ENCODE measurements at places on chromosomes 7 and 10.

GRCh38 chr10:60466267-60467201 lies 76.9 kb upstream of the ANK3 start:
- no peak for DNase-seq

DNA sequence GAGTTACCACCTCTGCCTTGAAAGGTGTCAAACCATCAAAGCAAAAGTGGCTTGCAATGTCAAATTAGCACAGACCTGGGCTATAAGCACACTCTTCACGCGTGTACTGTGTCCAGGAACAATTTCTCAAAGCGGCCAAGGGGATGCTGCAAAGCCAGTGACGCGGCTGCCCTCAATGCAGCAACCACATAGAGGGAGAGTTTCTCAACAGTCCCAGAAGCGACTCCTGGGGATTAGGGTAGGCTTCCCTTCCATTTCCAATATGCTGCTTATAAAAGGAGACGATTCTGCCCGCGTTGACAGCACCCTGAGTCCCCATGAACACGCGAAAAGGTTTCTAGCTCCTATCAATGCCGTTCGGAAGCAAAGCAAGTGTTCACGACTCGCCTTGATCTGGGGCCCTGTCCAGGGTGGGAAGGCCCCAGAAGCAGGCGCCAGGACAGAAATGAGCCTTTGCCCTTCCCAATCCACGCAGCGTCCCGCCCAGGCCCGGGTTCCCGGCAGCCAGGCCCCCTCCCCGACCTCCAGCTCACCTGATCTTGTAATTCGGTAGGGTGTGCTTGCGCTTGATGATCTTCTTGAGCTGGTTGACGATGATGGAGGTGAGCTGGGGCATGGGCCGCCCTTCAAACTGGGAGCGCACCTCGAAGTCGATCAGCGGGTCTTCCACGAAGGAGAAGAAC lies 1.3 kb downstream of the PDZD8 start:
- DNase-seq, result peak; percentile 9

- no peak for DNase-seq
These were observed 89.3 kb upstream of the ARID5B start for GRCh38 chr10:61812052-61812721.

- DNase-seq, result no peak
These were observed 106.6 kb upstream of the CELF2 start for GRCh38 chr10:10911035-10911434.

- DNase-seq, result no peak
These were observed 38.4 kb upstream of the AQP1 start for GRCh38 chr7:30873207-30873606.

- DNase-seq, result no peak
These were observed 43.0 kb downstream of the LHFPL3 start for GRCh38 chr7:104371216-104371979.

- no peak for DNase-seq
These were observed 99.8 kb downstream of the WDR37 start for GRCh38 chr10:1155791-1156615.

DNA sequence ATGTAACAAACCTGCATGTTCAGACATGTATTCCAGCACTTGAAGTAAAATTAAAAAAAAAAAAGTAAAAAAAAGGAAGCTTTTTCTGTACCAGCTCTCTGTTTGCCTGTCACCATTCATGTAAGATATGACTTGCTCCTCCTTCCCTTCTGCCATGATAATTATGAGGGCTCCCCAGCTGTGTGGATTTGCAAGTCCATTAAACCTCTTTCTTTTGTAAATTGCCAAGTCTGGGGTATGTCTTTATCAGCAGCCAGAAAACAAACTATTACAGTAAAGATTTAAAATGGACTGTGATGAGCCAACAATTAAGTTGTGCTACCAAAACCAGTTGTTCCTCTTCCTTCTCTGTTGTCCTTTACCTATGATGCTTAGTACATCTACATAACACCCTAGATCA lies 619.6 kb downstream of the ARL4A start:
- DNase-seq, result no peak

- no peak for DNase-seq
These were observed 38.1 kb upstream of the PIK3AP1 start for GRCh38 chr10:96758423-96758822.

GRCh38 chr10:83603708-83604107 lies 535.6 kb upstream of the GHITM start:
- peak; percentile 1 for DNase-seq

- no peak for DNase-seq
These were observed 71.3 kb downstream of the NRCAM start for GRCh38 chr7:108384716-108385483.

DNA sequence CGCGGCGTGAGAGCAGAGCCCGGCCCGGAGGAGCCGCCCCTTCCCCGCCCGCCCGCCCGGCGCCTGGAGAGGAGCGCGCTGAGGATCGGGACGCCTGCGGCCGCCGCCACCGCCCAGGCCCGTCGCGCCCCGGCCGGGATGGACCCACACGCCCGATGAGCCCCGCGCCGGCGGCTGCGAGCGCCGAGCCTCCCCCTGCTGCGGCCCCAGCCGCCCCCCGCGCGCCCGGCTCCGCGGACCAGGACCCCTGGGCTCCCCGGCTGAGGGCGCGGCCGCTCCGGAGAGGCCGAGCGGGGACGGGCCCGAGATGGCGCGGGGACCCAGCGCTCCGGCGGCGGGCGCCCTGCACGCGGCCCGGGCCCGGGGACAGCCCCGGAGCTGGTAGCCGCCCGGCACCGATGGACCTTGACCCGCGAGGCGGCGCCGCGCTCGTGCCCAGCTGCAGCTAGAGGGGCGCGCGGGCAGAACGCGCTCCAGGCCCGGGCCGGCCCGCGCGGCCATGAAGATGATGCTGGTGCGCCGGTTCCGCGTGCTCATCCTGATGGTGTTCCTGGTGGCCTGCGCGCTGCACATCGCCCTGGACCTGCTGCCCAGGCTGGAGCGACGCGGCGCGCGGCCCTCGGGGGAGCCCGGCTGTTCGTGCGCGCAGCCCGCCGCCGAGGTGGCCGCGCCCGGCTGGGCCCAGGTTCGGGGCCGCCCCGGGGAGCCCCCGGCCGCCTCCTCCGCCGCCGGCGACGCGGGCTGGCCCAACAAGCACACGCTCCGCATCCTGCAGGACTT lies 520 bp downstream of the FAM20C start:
- DNase-seq, result no peak

DNA sequence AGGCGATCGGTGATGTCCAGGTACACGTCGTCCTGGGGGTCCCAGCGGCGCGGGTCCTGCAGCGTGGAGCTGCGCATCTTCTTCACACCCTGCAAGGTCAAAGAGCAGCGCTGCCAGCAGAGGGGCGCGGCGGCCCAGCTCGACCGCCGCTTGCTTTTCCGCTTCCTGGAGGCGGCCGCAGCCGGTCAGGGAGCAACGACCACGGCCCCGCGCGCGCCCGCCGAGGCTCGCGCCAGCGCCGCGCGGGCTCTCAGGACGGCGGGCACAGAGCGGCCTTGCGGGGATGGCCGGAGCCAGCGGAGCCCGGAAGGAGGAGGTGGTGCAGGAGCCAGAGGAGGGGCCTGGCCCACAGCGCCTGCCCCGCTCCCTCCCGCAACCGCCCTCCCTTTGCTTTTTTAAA lies 76.4 kb upstream of the CDC14C start:
- no peak for DNase-seq

GRCh38 chr10:3757638-3758490 lies 27.1 kb downstream of the KLF6 start:
- DNase-seq, result no peak

GRCh38 chr10:94085766-94086437 lies 92.2 kb downstream of the PLCE1 start:
- DNase-seq, result no peak

- DNase-seq, result no peak
These were observed 141.9 kb downstream of the BMS1 start for GRCh38 chr10:42924484-42924883.

DNA sequence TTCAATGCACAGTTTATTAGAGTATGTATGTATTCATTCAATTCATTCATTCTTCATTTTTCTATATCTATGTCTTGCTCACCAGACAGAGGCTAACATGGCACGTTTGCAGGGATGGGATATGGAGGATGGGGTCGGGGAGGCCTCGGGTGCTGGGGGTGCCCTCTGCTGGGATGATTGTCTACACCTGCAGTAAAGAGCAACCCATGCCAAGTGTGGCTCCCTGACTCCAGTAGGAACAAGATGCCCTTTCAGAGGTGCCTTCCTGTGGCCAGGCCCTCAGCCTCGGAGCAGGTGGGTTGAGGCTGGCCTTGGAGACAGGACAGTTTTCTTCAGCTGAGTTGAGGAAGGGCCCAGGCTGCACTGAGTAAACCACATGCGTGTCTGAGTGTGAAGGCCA lies 157.2 kb downstream of the SH2D4B start:
- no peak for DNase-seq

- no peak for DNase-seq
These were observed 8.3 kb downstream of the GALNT17 start for GRCh38 chr7:71140264-71140663.

DNA sequence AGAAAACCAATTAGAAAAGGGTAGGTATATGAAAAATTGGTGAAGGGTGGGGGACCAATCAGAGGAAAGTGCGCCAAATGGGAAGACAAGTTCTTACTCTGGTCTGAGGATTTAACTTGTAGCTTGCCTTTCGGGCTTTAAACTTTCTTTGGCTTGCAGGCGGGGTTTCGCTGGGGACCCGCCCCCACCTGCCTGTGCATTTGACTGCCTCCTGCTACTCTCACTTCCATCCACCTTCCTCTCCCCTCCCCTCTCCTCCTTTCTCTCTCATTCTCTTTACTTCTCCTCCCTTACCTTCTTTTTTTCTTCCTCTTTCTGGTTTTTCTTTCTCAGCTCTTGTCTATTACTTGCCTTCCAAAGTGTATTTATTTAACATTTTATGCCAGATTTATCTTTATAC lies 278.8 kb downstream of the DNAJB9 start:
- DNase-seq, result no peak

DNA sequence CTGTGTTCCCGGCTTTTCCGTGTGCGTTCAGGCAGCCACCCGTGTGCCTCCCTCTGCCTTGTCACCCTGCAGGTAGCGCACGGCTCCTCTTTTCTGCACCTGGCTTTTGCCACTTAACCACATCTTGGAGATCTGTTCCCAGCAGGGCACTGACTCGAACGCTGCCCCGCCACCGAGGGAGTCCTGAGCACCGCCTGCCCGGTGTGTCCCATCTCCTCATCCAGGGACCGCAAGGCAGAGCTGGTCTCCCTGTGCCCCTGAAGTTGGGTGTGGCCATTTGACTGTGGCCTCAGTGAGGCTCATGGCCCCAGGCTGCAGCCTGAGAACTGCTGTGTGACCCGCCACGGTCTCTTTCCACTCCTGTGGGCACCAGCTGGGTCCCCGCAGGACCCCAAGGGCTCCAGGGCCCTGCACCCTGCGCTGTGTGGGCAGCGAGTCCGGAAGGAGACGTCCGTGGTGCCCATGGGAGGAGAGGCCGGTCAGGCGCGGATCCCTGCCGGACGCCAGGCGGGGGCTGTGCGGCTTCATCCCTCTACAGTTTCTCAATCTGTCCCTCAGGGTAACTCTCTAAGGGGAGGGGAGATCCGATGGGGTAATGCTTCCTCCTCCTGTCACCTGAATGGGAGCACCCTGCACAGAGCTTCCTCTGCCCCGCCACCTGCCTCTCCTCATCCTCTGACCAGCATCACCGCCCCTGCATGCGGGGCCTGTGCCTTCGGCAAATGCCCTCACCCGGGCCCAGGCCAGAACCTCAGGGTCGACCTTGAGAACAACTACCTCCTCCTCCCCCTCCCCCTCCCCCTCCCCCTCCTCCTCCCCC lies 1.8 kb upstream of the INTS1 start:
- no peak for DNase-seq

- DNase-seq, result no peak
These were observed 67.7 kb upstream of the KMT2E start for GRCh38 chr7:104946338-104946737.

DNA sequence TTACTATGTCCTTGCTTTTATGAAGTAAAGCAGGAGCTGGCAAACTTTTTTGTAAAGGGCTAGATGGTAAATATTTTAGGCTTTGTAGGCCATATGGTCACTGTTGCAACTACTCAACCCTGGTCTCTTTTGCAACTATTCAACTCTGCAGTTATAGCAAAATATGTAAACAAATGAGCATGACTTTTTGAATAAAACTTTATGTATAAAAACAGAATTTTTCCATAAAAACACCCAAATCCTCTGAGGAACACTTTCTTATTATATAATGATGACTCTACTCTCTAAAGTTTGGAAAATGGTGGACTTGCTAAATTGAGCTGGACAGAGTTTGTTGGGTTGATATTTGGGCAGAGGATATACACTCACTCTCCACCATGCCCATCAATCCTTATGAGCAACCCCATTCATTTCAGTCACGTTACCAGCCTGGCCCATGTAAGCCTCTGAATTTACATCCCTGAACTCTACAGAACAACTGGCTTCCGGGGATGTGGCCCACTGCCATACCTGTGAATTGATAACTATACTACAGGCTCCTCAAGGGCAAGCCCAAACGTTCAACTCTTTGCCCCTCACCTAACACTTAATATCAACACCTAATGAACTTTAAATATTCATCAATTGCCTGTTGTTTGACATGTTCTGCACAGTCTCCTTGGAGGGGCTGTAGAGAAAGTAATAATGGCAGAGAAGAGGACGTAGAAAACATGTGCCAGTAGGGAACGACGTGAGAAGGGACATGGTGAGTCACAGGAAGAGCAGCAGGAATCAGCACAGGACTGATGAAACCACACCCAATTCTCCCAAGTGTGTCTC lies 37.6 kb downstream of the SGMS1 start:
- DNase-seq, result no peak

DNA sequence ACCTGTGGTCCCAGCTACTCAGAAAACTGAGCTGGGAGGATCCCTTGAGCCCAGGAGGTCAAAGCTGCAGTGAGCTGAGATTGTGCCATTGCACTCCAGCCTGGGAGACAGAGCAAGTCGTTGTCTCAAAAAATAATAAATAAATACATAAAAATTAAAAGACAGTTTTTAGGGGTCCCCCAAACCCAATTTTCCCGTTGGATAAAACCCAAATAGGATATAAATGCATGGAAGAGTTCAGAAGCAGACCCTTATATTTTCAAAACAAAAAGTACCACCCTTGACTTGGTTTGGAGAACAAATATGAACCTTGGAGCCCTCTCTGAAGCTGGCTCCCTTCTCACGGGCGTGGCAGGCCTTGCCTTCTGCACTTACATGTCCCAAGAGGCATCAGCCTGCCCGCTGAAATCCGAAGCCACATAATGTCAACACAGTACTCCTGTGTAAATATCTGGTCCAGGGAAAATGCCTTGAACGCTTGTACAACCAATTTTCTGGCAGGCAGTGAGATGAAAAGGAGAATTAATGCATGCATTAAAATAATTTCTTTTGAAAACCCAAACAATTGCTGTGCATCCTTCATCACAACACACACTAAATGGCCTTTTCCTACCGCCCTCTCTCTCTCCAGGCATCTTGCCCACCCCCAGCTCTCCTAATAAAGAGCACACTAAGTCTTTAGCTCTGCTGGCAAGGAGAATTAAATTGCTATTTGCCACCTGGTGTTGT lies 46.4 kb upstream of the PARD3 start:
- DNase-seq, result no peak

DNA sequence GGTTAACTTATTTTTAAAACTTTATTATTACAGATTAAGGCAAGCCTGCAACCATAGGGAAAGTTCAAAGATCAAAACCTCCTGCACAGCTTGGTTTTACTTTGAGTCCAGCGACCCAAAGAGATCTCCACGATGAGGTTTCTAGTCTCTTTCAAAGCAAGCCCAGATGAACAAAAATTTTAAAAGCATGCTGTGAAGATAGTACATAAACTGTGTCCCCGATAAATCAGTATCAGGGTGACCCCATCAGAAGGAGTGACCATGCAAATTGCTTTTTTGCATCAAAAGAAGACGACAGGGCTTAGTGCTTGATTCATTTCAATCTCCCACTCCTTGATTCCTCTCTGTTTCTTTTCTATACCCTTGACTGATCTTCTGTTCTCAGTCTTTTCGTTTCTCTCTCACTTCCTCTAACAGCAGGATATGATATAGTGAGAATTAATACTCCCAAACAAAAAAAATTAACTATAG lies 16.0 kb upstream of the DNTT start:
- DNase-seq, result no peak
